ENCODE measurements at places on chromosomes 3 and 15. TPM values are rescaled to one million over a fixed set of nuclear protein-coding genes. Genes with fewer than 3 reads are reported as not detected.

The SELENOT gene
- 110 TPM for total RNA-seq

The LRRC15 gene
- not detected for total RNA-seq

The CACNA2D3 gene
- 1.1 TPM for total RNA-seq

The XRN1 gene
- total RNA-seq = 60.1 TPM

The PRR20G gene
- total RNA-seq = not detected

The MAGEL2 gene
- total RNA-seq = 0.51 TPM

The FBXO40 gene
- total RNA-seq = not detected

The GOLGA8H gene
- total RNA-seq = 1.5 TPM

The KIF15 gene
- total RNA-seq = 1.5 TPM

The KLHL40 gene
- not detected for total RNA-seq

The MAGI1 gene
- total RNA-seq = 56.9 TPM

The TRIM42 gene
- total RNA-seq = not detected

The ATP2B2 gene
- not detected for total RNA-seq

Measured in subcutaneous adipose tissue (tissue), 4 donors.